SK-MEL-5 (cell line): ENCODE measurements at places on chromosomes 2 and 18. TPM values are rescaled to one million over a fixed set of nuclear protein-coding genes. Genes with fewer than 3 reads are reported as not detected.

Gene TXNDC2
- total RNA-seq, result not detected in 2 replicates

Gene POTEJ
- total RNA-seq, result not detected in 2 replicates

Gene SLC23A3
- total RNA-seq, result 0.13 and 0.34 TPM in 2 replicates

Gene RNF144A
- 83.1 and 85.8 TPM in 2 replicates for total RNA-seq

Gene TSPYL6
- total RNA-seq, result not detected in 2 replicates

Gene MRO
- 3.1 and 5.5 TPM in 2 replicates for total RNA-seq

Gene PSD4
- 0.43 and 0.63 TPM in 2 replicates for total RNA-seq

Gene FAM228A
- not detected in 2 replicates for total RNA-seq
